Activated naive CD8-positive, alpha-beta T cell treated with anti-CD3 and anti-CD28 coated beads, Interleukin-2, amount 50 U/mL, for 16 hours (primary cell): ENCODE measurements at places on chromosomes 3 and 15.

- no peak for DNase-seq
Observed at GRCh38 chr3:71176366-71176765, 407.2 kb downstream of the FOXP1 start.

GRCh38 chr3:69130689-69131088 lies 8.3 kb upstream of the LMOD3 start:
- DNase-seq = no peak

- no peak for DNase-seq
Observed at GRCh38 chr15:34456658-34457057, 19.1 kb upstream of the GOLGA8A start.

DNA sequence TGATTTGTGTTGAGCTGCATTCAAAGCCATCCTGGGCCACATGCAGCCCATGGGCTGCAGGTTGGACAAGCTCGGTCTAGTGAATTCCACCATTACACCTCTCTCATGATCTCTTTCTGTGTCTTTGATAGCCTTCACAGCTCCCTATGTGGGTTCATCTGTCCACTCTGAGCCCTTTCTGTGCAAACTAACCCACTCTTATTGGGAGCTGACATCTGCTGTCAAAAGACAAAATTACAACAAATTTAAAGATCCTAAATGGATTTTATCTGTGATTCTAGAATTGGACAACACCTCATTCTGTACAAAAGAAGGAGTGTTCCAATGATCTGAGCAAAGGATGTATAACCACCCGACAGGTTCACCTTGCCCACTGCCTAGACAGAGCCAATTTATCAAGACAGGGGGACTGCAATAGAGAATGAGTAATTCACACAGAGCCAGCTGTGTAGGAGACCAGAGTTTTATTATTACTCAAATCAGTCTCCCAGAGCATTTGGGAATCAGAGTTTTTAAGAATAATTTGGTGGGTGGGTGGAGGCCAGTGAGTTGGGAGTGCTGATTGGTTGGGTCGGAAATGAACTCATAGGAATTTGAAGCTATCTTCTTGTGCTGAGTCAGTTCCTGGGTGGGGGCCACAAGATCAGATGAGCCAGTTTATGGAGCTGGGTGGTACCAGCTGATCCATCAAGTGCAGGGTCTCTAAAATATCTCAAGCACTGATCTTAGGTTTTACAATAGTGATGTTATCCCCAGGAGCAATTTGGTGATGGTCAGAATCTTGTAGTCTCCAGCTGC lies 2.6 kb upstream of the XYLB start:
- no peak for DNase-seq

DNA sequence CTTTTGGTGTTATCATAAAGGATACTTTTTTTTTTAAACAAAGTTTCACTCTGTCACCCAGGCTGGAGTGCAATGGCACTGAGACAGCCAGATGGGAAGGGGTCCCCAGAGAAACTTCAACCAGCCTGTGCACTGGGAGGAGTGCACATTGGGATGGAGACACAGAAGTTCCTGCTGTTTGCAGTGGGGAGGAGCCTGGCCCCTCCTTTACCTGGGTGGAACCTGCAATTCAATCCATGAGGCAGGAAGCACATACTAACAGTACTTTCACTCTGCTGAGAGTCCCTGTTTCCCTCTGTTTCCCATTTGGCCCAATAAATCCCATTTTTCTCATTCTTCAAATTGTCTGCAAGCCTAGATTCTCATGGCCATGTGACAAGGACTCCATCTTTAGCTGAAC lies 42.3 kb upstream of the LHFPL4 start:
- no peak for DNase-seq

DNA sequence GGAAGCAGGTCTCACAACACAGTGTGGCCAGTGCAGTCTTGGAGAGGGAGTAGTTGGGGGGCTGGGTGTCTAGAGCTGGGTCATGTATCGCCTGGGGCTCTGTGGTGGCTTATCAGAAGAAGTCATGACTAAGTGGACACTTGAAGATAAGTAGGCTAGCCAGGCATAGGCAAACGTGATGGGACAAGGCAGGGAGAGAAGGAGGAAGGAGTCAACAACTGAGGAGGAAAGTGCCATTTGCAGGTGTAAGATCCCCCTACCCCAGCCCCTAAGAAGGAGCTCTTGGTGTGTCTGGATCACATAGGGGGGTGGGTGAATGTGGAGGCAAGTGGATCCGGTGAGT lies 352.3 kb downstream of the LRTM1 start:
- DNase-seq = no peak

DNA sequence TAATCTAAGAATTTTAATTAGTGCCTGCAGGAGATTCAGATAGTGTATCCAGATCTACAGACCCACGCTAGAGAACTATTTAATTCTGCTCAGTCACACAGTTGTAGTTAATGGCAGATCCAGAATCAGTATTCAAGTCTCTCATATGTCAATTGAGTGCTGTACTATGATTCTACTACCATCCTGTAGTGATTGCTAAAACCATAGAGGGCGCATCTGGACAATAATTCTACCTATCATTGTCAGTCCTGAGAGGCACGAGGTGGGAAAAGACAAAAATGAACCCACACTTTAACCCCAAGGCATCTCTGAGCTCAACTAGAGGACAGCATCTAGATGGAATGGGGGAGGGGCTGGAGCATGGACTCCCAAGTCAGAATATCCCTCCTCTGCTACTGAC lies 22.7 kb downstream of the DHX36 start:
- DNase-seq = no peak

DNA sequence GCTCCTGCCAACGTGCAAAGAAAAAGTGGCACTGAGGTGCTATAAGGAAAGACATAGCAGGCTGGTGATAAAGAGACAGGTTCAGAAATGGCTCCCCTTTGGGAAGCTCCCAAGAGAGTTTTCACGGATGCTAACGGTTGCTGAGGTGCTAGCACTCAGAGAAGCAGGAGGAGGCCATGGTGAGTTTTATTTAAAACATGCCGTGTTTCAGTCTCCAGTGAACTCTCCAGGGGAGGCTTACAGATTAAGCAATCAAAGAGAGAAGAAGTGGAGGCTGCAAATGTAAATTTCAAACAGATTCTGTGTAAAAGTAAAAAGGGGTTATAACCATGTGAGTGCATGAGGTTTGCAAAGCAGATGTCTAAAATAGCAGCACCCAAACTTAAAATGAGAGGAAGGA lies 346.2 kb downstream of the NTRK3 start:
- no peak for DNase-seq

GRCh38 chr3:131167867-131168266 lies 141.2 kb downstream of the NEK11 start:
- no peak for DNase-seq

GRCh38 chr3:16477056-16477455 lies 36.4 kb downstream of the RFTN1 start:
- no peak for DNase-seq

GRCh38 chr3:27127879-27128278 lies 241.3 kb downstream of the NEK10 start:
- DNase-seq = no peak

GRCh38 chr3:162489853-162490252 lies 993.2 kb downstream of the OTOL1 start:
- DNase-seq = no peak

GRCh38 chr15:66943456-66944095 lies 121.8 kb upstream of the SMAD3 start:
- no peak for DNase-seq

DNA sequence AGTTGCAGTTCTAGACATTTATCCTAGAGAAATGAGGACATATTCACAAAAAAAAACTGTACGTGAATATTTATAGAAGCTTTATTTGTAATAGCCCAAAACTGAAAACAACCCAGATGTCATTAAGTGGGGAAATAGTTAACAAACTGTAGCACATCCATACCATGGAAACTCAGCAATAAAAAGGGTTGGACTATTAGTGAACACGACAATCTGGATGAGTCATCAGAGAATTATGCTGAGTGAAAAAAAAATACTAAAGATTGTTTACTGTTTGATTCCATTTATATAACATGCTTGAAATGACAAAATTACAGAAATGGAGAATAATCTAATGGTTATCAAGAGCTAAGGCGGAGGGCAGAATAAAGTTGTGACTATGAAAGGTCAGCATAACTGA lies 59.5 kb downstream of the CPA3 start:
- DNase-seq = no peak

- no peak for DNase-seq
Observed at GRCh38 chr3:30631243-30631904, 25.0 kb downstream of the TGFBR2 start.

DNA sequence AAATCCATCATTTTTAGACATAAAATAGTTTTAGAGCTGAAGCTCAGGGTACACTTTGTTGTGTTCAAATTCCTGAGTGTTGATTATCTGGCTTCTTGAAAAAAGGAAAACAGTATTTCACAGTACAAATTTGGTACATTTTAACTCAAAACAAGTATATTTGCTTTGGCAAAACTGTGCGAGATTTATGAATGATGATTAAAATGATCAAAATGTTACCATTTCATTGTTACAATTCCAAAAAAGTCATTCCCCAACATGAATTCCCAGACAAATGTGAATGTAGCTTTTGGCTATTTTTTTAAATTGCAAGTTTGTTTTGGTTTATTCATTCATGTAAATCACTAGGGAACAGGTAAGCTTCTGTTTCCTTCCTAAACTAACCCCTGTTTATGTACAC lies 347.4 kb upstream of the DCBLD2 start:
- no peak for DNase-seq

GRCh38 chr3:144273601-144274000 lies 302.0 kb downstream of the DIPK2A start:
- DNase-seq = no peak

DNA sequence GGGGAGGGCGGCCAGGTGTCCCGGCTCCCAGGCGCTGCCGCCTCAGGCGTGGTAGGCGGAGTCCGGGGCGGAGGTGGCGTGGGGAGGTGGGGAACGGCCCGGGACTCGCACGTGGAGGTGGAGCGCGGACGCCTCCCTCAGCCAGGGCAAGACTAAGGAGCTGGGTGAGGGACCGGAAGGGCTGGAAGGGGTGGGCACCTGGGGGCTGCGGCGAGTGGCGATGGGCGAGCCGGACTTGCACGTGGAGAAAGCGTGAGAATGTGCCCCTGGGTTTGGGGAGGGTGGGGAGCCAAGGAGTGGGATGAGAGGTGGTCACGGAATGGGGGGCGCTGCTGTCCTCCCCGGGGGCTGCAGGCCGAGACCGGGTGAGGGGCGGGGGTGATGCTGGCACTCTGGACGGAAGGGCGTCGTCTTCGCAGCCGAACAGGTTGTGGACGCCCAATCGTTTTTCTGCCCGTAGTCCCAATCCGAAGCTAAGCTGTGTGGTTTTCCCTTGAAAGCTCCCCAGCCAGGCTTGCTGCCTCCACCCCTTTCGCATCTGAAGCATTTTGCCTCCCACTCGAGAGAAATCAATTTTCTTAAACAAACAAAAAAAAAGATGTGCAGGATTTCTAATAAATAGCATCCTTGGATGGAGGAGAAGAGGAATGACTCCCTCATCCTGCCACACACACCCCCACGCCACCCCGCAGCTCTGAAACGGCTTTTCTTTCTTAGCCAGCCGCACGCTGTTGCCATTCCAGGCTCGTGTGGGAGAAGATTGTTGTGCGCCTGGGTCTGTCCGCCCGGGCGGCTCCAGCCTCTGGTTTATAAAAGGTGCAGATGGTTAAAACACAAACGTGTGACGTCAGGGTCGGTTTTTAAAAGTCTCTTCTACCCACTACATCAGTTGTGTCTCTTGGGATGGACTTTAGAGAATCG lies 62.5 kb upstream of the ANKRD28 start:
- DNase-seq = peak; percentile 25

DNA sequence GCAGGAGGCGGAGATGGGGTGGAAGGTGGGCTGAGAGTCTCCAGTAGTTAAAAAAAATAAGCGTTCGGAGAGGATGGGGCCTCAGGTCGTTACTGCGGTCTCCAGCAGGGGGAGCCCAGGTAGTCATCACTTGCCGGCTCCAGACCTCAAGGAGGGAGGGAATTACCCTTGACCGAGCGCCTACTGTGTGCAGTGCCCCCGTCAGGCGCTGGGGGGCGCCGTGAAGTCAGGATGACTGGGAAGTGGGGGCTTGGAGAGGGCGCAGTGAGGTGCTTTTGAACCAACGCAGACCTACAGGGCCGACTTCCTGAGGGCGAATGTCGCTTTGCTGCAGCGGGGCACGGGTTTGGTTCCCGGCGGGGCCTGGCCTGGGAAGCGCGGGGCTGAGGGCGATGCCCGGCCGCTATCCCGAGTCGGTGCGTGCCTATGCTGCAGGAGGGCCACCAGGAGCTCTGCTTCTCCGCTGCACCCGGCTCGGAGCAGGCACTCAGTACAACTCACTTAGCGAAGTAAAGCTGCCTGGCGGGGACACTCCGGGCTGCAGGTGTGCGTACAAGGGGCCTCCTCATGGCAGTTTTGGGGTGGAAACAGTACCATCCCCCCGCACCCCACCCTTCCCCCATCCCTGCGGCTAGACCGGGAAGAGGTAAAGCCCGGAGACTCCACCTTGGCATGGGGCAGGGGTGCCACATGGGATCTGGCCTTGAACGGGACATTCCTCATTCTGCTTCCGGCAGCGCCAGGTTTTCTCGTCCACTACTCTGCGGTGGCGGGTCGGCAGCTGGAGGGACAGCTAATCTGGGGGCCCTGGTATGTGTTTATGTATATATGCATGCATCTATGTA lies 79.8 kb downstream of the RHCG start:
- peak; percentile 38 for DNase-seq

DNA sequence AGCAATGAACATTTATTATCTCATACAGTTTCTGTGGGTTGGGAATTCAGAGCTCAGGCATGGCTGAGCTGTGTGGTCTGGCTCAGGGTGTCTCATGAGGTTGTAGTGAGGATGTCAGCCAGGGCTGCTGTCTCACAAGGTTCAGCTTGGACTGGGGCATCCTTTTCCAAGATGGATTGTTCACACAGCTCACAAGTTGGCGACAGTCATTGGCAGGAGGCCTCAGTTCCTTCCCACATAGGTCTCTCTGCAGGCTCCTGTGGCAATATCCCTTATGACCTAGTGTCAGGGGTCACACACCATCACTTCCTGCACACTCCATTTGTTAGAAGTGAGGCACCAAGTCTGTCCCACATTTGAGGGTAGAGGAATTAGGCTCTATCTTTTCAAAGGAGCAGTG lies 56.0 kb downstream of the RPLP1 start:
- no peak for DNase-seq

DNA sequence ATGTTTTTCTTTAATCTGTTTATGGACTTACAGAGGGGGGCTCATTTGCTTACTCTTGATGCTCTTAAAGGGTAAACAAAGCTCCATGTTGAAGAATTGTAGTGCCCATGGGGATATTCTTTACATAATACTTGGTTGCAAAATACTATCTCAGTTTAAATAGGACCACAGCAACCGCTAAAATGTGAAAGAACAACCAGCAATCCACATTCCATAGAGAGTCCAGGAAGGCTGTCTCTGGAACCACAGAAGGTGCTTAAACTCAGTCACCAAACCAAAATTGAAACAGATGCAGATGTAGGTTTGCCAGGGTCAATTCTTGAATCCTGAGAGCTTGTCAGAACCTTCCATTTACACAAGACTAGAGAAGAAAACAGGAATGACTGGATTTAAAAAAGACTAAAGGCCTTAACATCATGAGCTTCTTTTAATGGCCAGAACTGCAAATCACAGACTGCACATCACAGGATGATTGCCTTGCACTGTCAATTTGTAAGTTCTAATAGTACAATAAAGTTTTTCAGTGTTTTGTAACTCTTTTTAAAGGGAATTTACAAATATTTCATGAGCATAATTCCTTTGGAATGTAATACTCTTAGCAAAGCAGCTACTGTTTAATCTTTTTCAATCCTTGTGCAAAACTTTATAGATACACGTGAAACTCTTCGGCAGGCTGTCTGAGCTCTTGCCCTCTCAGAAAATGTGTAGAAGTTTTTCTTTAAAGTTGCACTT lies 661.6 kb downstream of the SI start:
- DNase-seq = no peak
